ENCODE measurements at places on chromosomes 2 and 18.

DNA sequence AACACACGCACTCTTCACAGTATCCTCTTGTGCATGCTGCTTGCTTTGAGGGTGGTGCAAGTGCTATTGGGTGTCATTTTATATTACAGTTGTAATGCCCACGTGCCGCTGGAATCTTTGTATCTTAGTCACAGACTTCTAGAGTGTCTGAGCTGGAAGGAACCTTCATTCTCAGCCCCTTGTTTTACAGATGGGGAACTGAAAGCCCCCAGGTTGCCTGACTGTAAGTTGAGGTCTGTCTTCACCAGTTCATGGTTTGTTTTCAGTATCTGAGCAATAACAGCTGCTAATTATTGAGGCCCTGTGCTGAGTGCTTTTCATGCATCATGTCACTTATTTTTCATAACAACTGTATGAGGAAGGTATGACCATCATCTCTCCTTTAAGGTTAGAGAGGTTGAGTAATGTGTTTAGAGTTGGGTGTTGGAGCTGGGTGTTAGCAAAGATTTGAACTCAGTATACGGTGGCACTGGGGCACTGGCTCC, 77.0 kb downstream of the PRKCE start:
- DNase-seq = no peak

DNA sequence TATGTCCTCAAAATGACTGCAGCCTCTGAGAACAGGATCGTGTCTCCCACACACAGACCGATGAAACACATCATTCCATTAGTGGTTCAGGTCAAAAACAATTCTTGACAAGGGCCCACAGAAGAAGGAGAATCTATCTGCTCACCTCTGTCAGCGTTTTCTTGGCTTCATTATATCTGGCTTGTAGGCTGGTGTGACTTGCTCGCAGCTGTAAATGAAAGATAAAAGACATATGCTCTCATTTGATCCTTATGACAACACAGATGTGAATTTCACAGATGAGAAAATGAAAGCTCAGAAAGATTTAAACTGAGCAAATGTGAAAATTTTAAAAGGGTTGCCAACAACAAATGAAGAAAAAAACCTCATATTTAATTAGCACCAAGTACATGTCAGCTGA, 61.6 kb downstream of the CCDC93 start:
- no peak for DNase-seq

GRCh38 chr2:20934236-20934635, 109.6 kb downstream of the APOB start:
- DNase-seq = no peak

DNA sequence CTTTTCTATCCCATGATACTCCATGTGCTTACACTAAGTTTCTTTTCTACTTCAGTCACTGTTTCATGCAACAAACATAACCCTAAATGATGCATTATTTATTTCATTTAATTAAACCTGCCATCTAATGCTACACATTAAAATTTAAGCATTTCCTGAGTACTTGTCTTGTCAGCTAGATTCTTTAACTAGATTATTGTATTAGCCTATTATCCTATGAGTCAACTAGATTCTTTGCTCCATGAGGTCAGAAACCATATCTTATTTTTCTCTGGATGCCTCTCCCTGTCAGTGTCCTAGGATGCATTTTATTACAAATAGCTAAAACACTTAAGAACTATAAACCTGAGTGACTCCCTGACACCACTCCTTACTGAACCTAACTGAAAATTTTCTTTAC, 652.4 kb downstream of the SLC4A3 start:
- no peak for DNase-seq

DNA sequence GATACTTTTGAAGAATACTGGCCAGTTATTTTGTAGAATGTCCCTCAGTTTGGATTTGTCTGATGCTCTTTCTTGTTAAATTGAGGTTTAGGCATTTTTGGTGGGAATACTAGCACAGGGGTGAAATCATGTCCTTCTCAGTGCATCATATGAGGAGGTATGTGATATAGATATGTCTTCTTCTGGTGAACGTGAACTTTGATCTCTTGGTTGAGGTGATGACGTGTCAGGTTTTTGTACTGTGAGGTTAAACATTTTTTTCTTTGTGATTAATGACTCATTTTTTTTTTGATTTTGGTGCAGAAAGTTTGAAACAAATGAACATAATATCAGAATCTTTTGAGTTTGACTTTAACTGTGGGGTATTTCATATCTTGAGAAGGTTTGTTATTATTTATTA, 11.0 kb downstream of the ZNF407 start:
- DNase-seq = no peak

DNA sequence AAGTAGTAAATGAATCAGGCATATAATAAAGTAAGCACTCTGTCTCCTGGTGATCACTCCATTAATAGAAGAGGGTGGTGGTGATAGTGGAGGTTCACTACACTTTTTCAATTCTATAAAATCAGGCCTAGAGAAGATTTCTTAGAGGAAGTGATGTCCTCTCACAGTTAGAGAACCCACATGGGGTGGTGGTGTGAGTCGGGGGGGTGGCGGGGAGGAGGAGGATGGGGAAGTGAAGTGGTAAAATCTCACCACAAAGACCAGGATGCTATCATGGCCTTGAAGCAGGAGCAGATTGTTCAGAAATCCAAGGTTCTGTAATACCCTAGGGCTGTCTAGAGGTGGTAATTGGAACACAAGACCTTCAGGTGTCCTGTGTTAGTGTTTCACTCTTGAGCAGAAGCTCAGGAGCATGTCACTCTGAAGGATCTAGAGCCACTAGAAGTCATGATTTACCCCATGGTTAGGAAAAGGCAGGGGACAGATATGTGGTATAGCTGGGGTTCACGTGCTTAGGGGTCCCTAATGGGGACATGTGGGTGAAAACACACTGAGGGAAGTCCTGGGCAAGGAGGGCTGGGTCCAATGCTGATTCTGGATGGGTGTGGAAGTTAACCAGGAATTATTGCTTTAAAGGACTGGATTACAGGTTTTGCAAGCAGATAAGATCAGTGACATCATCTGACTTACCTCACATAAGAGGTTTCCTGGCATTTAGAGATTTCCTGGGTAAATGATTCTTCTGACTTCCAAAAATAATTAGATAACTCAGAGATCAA, 31.0 kb downstream of the RNF125 start:
- DNase-seq = peak; percentile 61

DNA sequence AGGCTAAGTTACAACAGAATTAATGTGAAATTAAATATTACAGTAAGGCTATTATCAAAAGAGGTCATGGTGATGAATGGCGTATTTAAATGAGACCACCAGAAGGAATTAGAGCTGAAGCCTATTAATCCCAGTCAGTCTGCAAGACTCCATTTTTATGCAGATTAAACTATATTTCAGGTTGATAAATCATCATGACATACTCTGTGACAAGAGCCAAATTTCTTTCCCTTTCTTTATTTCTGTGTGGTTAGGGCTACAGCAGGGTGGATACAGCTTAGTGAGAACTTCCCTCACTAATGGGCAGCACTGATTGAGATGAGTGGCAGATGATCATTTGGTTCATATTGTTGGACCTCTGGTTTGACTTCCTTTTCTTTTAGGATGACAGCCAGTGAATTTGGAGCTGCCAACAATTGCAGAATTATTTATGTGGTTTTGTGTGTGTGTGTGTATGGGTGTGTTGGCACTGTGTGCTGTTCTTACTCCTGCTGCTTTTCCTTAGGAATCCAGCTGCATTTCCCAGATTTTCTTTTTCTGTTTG, 481.3 kb downstream of the PIK3C3 start:
- DNase-seq = no peak

Measured in stimulated activated CD4-positive, alpha-beta T cell treated with anti-CD3 and anti-CD28 coated beads, Interleukin-15, amount 100 ng/mL, for 24 hours (primary cell).